ENCODE measurements at places on chromosomes 4 and X.

- DNase-seq, result no peak
These were observed 25.4 kb upstream of the LIMCH1 start for GRCh38 chr4:41512596-41512995.

GRCh38 chr4:32775049-32775448 is 2054.9 kb downstream of the PCDH7 start:
- no peak for DNase-seq

DNA sequence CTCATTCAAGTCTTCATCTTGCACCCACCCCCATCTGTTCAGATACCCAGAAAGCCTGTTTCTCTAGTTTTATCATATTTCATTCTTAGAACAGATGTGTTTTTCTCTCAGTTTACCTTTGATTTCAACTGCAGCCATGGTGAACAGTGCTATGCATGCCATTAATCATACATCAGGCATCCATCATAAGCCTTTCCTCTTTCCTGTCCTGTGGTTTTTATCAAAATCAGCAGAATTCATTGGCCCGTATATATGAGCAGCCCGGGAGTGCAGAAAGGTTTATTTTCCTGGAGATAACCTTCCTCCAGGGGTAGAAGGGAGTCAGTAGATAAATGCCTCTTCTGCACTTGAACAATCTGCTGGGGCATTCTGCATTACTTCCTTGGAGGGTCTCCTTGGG is 65.7 kb downstream of the IL21 start:
- DNase-seq, result no peak

GRCh38 chrX:30308263-30309138 is 689 bp downstream of the NR0B1 start:
- DNase-seq, result peak; percentile 4

DNA sequence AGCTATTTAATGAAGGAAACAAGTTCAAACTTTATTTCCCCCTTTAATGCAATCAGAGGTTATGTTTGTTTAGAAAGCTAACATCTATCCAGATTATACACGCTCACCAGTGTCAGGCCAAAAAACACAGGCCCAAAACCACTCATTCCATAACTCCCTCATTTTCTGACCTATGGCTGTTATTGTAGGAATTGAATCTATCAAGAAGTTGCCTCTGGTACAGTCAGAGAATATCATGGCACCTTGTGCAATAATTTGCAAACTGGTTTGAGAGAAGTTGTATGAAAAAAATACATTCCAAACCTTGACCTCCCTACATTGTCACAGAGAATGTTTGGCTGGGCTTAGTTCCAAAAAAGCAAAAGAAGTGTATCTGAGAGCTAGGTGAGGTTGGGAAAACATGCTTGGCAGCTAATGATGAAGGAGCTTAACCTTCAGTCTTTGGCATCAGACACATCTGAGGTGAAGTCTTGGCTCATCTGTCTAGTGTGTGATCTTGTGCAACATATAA is 591.0 kb downstream of the ANKRD50 start:
- DNase-seq, result no peak

DNA sequence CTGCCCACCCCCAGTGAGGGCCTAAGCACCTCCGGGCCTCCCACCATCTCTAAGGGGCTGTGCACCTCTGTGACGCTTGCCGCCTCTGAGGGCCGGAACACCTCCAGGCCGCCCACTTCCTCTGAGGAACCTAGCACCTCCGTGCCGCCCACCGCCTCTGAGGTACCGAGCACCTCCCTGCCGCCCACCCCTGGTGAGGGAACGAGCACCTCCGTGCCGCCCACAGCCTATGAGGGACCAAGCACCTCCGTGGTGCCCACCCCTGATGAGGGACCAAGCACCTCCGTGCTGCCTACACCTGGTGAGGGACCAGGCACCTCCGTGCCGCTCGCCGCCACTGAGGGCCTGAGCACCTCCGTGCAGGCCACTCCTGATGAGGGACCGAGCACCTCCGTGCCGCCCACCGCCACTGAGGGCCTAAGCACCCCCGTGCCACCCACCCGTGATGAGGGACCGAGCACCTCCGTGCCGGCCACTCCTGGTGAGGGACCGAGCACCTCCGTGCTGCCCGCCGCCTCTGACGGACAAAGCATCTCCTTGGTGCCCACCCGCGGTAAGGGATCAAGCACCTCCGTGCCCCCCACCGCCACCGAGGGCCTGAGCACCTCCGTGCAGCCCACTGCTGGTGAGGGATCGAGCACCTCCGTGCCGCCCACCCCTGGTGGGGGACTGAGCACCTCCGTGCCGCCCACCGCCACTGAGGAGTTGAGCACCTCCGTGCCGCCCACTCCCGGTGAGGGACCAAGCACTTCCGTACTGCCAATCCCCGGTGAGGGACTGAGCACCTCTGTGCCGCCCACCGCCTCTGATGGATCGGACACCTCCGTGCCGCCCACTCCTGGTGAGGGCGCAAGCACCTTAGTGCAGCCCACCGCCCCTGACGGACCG is 977 bp downstream of the MAGEE1 start:
- peak; percentile 21 for DNase-seq

DNA sequence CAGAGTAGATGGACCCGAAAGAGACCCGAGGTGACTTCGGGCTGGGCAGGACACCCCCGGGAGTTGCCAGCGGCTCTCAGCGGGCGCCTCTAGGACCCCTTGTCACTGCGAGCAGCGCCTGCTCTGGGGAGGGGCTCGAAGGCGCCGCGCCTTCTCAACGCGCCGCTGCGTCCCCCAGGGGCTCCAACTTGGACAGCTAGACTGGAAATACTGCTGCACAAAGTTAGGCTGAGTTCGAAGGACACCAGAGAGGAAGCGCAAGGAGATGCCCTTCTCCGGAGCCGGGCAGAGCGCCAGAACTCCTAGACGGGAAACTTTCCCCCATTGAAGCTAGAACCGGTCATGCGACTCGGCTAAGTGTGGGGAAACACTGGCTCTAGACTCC is 493 bp upstream of the KCNIP4 start:
- no peak for DNase-seq

GRCh38 chr4:173524218-173525117 is 5.6 kb downstream of the HAND2 start:
- no peak for DNase-seq

GRCh38 chrX:107766470-107767150 is 9.0 kb downstream of the TSC22D3 start:
- DNase-seq, result no peak

GRCh38 chr4:3233391-3234071 is 15.4 kb upstream of the MSANTD1 start:
- no peak for DNase-seq

DNA sequence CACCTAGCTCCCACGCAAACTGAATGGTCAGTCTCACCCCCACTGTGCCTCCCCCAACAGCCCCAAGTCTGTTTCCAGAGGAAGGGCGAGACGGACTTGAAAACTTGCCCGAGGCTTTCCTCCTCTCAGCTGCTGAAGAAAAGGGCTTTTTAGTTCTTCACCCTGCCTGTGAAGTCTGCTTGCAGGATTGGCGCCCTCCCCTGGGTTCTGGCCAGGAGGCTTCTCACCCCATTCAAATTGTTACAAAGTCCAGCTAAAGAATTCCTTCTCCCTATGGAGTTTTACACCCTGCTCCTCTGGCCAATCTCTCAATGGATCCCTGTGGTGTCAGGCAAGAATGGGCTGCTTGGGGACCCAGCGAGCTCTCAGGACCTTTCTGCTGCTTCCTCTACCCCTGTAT is 241.0 kb downstream of the AFF2 start:
- DNase-seq, result no peak

DNA sequence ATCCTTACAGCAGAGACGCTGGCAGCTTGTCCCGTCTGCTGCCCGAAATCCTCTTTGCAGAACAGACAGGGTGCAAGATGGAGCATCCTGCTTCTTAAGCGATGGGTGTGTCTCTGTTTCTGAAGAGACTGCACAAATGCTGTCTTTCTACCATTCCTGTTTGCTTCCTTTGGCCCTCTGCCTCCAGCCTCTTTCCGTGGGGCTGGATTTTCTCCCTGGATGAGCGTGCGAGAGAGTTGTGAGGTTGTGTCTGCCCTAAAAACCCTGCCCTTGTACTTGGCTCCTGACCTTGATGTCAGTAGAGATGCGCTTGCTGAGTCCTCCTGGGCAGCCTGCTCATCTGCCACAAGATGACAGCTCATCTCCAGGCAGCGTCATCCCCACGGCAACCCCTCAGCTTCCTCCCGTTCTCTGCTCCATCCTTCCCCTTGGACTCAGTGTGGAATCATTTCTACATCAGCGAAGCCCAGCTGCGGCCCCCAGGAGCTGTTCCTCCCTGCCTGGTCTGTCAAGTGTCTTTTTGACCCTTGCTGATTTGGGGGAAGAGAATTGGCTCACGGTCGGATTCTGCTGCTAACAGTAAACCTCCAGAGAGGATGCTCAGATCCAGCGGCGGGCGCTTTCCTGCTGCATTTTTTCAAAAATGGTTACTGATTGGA is 246.2 kb downstream of the ASMT start:
- DNase-seq, result no peak

- DNase-seq, result no peak
These were observed 34.1 kb downstream of the DLG3 start for GRCh38 chrX:70478526-70479245.

- DNase-seq, result no peak
These were observed 188.0 kb upstream of the C1QTNF7 start for GRCh38 chr4:15239866-15240265.

GRCh38 chr4:128630871-128631270 is 178.6 kb upstream of the JADE1 start:
- no peak for DNase-seq

GRCh38 chr4:133355633-133356032 is 206.5 kb downstream of the PCDH10 start:
- no peak for DNase-seq
